CD8-positive, alpha-beta memory T cell (primary cell): ENCODE measurements at places on chromosomes 2 and 18. TPM values are rescaled to one million over a fixed set of nuclear protein-coding genes. Genes with fewer than 3 reads are reported as not detected.

DNA sequence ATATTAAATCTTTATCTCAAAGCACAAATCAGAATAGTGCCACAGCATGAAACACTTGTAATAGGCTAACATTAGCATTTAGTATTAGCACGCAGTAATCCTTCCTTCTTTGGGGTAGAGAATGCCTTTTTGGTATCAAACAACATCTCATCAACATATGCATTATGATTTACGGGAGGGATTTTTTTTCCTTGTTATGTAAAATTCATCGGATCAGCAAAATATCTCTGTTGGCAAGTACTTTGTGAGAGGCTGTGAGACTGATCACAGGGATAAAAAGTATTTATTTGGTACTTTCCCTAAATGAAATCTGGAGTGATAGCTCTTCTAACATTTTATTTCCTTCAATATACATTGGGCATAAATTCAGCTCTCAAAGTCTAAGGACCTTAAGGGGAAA is 68.4 kb upstream of the TMEM178A start:
- DNase-seq: no peak

GRCh38 chr2:217154923-217155322 is 295.1 kb upstream of the TNP1 start:
- DNase-seq: no peak

DNA sequence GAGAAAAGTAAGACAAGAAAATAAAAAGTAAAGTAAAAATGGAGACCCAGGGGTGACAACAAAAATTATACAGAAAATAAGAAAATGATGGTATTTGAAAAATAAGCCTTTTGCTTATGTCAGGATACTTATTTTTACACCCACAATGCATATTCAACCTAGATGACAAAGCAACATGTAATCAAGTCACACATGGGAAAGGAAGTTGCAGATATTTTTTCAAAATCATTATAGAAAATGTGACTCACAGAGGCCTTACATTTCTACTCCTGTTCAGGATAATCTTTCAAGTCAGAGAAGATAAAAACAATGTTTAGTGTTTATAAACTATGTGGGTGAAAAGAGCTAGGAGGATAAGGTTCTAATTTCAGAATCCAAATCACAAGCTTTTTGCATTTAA is 275.3 kb upstream of the UBE2E3 start:
- DNase-seq: no peak

Gene ZEB2
- total RNA-seq: 35.8 TPM

Gene PROKR1
- total RNA-seq: 0.09 TPM
